C1 segment of cervical spinal cord (tissue), 14 donors: ENCODE measurements at places on chromosomes 16 and 17.
A peak's percentile ranks its signal among the peaks of the same experiment; 100 is the strongest.

DNA sequence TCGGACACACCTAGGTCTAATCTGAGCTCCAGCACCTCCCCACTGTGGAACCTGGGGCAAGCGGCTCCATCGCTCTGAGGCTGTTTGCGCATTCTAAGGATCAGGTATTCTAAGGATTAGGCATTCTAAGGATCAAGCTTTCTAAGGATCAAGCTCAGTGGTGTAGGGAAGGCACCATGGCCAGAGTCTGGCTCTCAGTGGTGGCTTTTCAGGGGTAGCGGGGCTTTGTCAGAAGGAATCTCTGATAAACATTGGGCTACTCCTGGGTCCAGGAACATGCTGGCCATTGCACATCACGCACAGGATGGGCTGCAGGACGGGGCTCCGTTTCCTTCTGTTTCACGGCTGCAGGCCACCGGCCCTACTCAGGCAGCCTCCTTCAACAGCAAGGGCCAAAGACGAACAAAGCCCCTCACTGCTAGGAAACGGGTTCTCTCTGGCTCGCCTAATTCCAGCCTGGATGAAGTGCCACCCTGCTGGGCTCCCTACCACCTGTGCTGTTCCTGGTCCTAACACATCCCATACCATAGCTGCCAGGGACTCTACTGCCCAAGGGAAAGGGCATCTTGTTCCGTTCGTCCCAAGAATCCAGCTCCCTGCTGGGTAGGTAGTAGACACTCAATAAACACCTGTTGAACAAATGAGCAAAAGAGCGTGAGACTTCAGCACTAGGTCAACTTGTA, 5.5 kb downstream of the C1QTNF1 start:
- no peak for DNase-seq

- peak; percentile 53 for DNase-seq
Measured at GRCh38 chr16:75590920-75591843, 25.0 kb downstream of the GABARAPL2 start.

GRCh38 chr17:28705074-28705659, 6.5 kb downstream of the PROCA1 start:
- DNase-seq = no peak

DNA sequence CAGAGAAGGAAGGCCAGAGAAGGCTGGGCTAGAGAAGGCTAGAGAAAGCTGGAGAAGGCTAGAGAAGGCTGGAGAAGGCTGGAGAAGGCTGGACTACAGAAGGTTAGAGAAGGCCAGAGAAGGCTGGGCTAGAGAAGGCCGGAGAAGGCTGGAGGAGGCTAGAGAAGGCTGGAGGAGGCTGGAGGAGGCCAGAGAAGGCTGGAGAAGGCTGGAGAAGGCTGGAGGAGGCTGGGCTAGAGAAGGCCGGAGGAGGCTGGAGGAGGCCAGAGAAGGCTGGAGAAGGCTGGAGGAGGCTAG, 6.4 kb upstream of the OGFOD3 start:
- DNase-seq = no peak

- DNase-seq = peak; percentile 72
Measured at GRCh38 chr17:42679492-42680330, 1.9 kb downstream of the CCR10 start.

DNA sequence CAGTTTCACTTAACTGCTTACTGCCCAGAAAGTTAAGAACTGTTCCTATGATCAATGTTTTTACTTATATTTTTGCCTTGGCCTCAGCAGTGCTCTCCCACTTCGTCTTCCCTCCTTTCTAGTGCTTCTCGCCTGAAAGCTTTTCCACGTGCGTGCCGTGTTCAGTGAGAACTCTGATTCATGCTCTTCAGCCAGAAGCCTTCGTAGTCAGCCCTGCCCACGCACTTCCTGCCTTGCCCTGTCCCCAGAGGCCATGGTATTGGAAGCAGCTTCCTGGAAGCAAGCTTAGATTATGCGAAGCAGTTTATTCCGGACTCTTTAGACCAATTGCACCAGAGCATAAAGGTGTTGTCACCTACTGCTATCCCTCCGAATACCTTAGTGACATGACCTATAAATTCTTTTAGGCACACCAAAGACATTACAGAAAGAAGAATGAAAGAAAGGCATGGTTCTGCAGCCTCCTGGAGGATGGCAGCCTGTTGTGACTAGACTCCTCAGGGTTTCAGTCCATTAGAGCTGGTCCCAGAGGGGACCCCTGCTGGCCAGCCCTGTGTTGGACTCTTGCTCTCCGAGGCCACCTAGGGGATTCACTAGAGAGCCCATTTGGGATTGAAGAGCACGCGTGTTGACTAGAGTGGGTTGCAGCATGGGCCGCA, 105.2 kb downstream of the RPTOR start:
- DNase-seq = no peak

- no peak for DNase-seq
Measured at GRCh38 chr17:30253312-30253711, 17.8 kb upstream of the SLC6A4 start.
